ENCODE measurements at places on chromosomes 16 and 17.

DNA sequence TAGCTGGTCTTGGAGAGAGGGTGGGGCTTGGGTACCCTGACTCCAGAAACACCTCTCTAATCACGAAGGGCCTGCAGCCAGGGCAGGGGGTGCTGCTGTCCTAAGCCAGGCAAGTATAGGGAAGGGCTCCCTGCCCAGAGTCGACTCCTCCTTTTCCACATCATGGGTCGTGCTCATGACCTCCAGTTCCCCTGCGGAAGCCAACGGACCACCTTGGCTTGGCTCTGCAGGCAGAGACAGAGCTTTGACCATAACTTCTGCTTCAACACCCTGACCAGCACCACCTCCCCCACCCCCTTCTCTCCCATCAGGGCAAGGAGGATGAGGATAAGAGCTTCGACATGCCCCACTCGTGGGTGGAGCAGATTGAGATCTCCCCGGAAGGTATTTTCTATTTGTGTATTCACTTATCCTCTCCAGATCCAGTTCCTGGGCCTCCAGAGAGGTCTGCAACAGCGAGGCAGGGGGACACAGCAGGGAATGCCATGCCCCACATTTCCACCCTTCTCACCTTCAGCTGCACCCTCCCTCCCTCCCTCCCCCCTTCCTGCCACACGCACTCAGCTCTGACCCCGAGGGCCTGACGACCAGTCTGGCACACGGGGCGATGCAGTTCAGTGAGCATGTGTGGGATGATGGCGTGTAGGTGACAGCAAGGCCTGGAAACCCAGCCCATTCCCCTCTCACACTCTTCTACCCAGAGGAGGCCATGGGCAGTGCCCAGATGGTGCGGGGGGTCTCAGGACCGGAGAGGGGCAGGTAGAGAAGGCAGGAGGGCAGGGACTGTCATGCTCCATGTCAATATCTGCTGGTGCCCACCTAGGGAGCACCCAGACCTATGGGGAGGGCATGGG, 14.0 kb upstream of the KATNB1 start:
- no peak for DNase-seq

DNA sequence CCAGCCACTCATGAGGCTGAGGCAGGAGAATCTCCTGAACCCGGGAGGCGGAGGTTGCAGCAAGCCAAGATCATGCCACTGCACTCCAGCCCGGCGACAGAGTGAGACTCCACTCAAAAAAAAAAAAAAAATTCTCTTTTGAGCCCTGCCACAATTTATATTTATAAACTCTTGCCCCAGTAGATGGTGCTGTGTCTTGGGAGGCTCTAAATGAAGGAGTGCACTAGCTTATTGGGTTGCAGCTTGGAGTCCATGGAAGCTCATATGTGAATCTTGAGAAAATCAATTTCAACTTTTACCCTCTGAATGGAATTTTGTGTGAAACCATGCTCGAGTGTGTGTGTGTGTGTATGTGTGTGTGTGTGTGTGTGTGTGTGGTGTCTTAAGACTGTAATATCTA, 420.1 kb downstream of the HS3ST4 start:
- DNase-seq: no peak

GRCh38 chr17:77429969-77430752, 289.4 kb downstream of the SEC14L1 start:
- peak; percentile 66 for DNase-seq

- DNase-seq: no peak
Measured at GRCh38 chr17:42097691-42098631, at the start of gene ZNF385C. Gene ZNF385C (minus strand): TSS chr17:42098473. CDS start chr17:42063056, 35,417 bp downstream.

DNA sequence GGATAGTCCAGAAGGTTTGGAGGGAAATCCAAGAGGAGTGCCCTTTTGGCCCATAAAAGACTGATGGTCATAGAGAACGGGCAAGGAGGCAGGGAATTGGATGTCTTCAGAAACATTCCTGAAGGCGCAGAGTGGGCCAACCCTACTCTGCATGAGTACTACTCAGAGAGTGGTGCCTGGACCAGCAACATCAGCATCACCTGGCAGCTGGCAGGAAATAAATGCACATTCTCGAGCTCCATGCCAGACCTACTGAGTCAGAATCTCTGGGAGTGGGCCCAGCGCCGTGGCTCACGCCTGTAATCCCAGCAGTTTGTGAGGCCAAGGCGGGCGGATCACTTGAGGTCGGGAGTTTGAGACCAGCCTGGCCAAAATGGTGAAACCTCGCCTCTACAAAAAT, 27.1 kb upstream of the SLC39A11 start:
- no peak for DNase-seq

- DNase-seq: no peak
Measured at GRCh38 chr16:12406158-12406557, 397.5 kb downstream of the CPPED1 start.

DNA sequence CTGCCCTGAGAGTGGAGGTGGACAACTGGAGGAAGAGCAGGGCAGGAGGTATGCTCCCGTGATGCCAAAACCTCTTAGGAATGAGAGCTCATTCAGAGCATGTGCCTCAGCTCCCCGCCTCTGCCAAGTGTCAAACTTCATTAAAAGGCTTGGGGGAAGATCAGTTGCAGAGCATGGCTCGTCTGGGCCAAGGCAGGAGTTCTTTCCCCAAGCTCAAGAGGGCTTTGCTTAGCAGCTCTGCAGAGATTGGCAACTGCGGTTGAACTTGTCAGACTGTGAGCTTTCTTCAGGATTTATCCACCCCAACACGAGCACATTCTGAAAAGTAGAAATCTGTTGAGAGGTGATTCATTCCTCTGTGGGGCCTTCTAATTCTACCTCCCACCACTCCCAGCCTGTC, 248.1 kb downstream of the HS3ST3A1 start:
- no peak for DNase-seq

GRCh38 chr17:65074778-65075250, 18.3 kb upstream of the GNA13 start:
- DNase-seq: no peak

DNA sequence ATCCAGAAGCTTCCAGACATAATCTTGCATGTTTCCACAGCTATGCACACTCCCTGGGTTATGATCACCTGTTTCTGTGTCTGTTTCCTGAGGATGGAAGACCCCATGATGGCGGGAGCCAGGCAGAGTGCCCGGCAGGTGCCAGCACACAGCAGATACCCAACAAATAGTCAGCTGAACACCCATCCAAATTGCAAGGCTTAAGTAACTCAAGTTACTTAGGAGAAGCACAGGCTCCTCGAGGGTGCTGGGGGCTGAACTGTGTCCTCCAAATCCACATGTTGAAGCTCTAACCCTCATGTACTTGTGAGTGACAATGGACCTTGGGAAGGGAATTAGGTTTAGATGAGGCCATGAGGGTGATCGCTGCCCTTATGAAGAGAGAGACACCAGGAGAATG, 79.5 kb upstream of the DOC2B start:
- no peak for DNase-seq

- DNase-seq: no peak
Measured at GRCh38 chr16:10169904-10170410, 12.3 kb downstream of the GRIN2A start.

- DNase-seq: no peak
Measured at GRCh38 chr16:88886845-88887521, 20.5 kb upstream of the PABPN1L start.

DNA sequence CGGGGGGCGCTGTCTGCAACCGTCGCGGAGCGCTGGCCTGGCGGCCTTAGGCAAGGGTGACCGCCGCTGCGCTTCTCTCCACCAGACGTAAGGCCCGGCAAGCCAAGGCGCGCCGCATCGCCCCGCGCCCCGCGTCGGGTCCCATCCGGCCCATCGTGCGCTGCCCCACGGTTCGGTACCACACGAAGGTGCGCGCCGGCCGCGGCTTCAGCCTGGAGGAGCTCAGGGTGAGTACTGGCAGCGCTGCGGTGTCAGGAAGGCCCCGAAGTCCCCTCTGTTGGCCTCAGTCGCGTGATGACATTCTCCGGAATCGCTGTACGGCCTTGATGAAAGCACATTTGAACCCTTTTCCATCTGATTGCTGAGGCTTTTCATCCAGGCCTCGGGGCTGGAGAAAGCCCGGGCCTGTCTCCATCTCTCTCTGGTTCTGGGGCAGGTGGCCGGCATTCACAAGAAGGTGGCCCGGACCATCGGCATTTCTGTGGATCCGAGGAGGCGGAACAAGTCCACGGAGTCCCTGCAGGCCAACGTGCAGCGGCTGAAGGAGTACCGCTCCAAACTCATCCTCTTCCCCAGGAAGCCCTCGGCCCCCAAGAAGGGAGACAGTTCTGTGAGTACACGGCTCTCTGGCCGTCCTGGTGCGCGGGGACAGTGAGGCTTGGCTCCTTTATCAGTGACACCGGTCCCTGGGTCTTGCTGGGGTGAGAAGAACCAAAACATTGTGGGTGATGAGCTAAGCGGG, 831 bp downstream of the RPL13 start:
- no peak for DNase-seq

GRCh38 chr17:79850571-79851460, 11.6 kb upstream of the CBX4 start:
- no peak for DNase-seq

DNA sequence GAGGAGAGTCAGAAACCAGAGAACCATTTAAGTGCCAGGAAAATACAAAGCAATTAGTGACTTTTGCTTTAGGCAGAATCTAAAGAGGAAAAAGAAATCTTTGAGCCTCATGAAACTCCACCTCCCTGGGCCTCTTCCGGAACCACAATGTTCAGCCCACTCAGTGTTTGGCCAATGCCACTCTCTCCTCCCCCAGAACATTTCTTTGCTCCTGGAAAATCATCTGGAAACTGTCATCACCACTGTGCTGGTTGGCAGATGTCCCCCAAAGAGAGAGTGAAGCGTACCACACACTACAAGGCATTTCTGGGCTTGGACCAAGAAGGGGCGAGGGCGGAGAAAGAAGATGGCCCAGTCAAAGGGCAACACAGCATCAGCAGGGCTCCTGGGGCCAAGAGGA, 7.1 kb upstream of the SOX9 start:
- DNase-seq: no peak

DNA sequence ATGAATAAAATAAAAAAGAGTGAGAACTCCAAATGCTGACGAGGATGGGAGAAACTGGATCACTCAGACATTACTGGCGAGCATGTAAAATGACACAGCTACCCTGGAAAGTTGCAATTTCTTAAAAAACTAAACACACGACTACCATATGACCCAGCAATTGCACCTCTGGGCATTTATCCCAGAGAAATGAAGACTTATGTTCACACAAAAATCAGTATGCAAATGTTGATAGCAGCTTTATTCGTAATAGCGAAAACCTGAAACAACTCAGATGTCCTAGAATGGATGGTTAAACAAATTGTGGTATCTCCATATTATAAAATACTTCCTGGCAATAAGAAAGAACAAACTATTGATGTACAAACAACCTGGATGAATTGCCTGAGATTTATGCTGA, 357.2 kb upstream of the ASIC2 start:
- DNase-seq: no peak

- DNase-seq: no peak
Measured at GRCh38 chr16:7714775-7715174, 382.1 kb downstream of the RBFOX1 start.

DNA sequence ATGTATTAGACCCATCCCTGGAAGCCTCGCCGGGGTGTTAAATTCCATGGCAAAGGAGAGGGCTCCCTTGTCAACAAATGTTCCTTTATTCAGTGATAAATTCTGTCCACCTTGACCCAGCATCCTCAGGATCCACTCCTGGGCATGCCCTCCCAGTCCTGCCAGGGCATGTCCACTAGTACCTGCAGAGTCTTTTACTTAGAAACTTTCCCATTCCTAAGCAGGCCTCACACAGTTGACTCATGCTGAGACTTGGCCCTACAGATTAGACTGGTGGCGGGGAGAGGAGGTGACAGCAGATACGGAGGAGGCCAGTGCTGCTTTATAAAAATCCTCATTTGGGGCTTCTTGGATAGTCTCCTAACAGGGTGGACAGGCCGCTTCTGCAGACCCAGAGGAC, 88.8 kb downstream of the CYLD start:
- no peak for DNase-seq

- DNase-seq: no peak
Measured at GRCh38 chr17:62644487-62645173, 17.2 kb downstream of the MRC2 start.

DNA sequence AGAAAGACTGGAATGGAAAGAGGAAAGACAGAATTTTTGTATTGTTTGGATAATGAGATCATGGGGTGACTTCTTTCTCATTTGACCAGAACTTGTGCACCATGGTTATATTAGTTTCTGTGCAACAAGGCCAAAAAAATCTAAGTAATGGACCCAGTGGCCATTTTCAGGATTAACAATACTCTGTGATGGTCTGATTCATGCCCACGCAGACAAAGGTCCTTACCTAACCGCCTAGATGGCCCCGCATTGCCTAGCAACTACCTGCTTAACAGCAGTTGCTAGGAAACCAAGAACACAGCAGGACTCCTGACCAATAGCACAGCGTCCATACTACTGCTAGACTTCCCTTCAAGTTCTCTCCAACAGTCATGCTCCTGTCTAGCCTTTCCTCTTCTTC, 22.4 kb downstream of the MIS12 start:
- no peak for DNase-seq

GRCh38 chr17:47230864-47231263, 21.7 kb downstream of the MYL4 start:
- DNase-seq: no peak

- no peak for DNase-seq
Measured at GRCh38 chr17:61837175-61838051, 25.9 kb downstream of the BRIP1 start.

DNA sequence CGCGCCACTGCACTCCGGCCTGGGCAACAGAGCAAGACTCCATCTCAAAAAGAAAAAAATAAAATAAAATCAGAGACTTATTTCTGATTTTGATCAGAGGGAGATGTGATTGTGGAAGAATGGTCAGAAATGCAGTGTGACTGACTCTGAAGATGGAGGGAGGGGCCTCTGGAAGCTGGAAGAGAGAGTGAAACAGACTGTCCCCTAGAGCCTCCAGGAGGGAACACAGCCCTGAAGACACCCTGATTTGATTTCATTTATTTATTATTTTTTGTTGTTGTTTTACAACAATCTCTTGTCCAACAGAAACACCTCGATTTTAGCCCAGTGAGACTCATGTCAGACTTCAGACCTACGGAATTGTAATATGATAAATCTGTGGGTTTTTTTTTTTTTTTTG, 26.1 kb downstream of the BCL7C start:
- no peak for DNase-seq

DNA sequence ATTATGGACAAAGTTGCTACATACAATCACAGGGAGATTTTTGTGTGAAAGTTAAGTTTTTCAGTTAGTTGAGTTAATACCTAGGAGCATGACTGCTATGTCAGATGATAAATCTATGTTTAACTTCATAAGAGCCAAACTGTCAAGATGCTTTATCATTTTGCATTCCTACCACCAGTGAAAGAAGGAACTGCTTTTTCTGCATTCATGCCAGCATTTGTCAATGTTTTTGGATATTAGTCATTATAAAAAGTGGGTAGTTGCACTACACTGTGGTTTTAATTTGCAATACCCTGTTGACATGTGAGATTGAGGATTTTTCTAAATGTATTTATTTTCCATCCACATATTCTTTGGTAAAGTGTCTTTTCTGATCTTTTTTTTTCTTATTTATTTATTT, 434.0 kb upstream of the MON1B start:
- no peak for DNase-seq

All from activated T-helper 1 cell treated with anti-CD3 and anti-CD28 coated beads, Interleukin-12 subunit alpha, Interleukin-12 subunit beta, Interleukin-2, Interleukin-4 antibody, amounts not matched to agents 30 ng/mL and 10 ng/mL and 1 ng/mL, durations not matched to agents 14 hours and 24 hours and 36 hours (primary cell).